ENCODE measurements at places on chromosomes 12 and 14. TPM values are rescaled to one million over a fixed set of nuclear protein-coding genes. Genes with fewer than 3 reads are reported as not detected.

The LGMN gene
- 72.2 TPM for total RNA-seq

The MFAP5 gene
- 40.2 TPM for total RNA-seq

The RFLNA gene
- 1.0 TPM for total RNA-seq

The TUNAR gene
- not detected for total RNA-seq

The SLC2A3 gene
- 75.2 TPM for total RNA-seq

The RNU6-8 gene
- total RNA-seq = not detected

The ERO1A gene
- 43.9 TPM for total RNA-seq

The GPR137C gene
- total RNA-seq = 2.6 TPM

The PEBP1 gene
- total RNA-seq = 153 TPM

DNA sequence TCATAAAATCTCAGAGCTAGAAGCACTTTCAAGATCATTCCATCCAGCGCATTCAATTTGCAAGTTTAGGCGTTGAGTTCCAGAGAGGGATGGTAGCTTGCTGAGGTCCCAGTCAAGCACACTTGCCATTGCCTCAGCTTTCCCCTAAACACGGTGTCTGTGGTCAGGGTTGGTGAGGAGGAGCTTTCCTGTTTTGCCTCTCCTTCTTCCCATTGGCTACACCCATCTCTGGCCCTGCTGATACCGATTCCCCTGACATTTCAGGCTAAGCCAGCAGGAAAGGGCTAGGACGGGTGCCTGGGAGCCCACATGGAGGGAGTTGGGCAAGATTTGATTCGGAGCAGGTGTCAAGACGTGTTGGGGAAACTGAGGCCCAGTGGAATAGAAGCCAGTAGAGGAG lies 9.1 kb downstream of the NFATC4 start:
- H3K27ac ChIP-seq = no peak overlapping the region
- peaks cover 21% of the 10 kb centered on the region for H3K36me3 ChIP-seq
- H3K4me1 ChIP-seq = peaks cover 9% of the 10 kb centered on the region
- H3K4me3 ChIP-seq = no peak overlapping the region

- H3K4me3 ChIP-seq = no peak overlapping the region
- no peak overlapping the region for H3K27ac ChIP-seq
- H3K36me3 ChIP-seq = no peaks in the 10 kb centered on the region
Observed at GRCh38 chr14:70152704-70153103, 36.0 kb downstream of the SLC8A3 start.

GRCh38 chr12:42130672-42131402 lies 13.8 kb downstream of the GXYLT1 start:
- no peak for DNase-seq
- H3K27ac ChIP-seq = peak overlapping the region; percentile 81
- H3K27me3 ChIP-seq = no peaks in the 10 kb centered on the region
- no peaks in the 10 kb centered on the region for H3K36me3 ChIP-seq

DNA sequence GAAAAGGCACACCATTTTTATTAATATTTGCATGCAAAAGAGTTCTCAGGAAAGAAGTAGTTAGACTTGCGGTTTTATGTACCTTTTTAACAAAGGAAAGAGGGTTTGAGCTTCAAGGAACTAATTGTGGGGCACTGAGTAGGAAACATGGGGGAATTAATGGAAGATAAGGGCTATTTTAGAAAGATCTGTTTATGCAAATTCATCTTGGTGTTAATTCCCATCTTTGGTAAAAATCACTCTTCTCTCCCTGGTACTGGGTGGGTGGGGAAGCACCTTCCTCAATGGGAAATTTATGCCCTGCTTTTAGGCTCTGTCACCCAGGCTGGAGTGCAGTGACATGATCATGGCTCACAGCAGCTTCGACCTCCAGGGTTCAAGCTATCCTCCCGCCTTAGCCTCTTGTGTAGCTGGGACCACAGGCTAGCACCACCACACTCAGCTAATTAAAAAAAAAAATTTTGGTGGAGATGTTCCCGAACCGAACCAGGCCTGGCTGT lies 30.1 kb upstream of the RESF1 start:
- no peak overlapping the region for H3K4me3 ChIP-seq
- H3K27ac ChIP-seq = no peak overlapping the region
- no peak for DNase-seq
- peaks cover 6% of the 10 kb centered on the region for H3K4me1 ChIP-seq
- no peaks in the 10 kb centered on the region for H3K36me3 ChIP-seq

- H3K27me3 ChIP-seq = no peaks in the 10 kb centered on the region
- DNase-seq = no peak
- peaks cover 3% of the 10 kb centered on the region for H3K4me1 ChIP-seq
- no peak overlapping the region for H3K27ac ChIP-seq
Observed at GRCh38 chr12:113820309-113820708, 145.8 kb downstream of the RBM19 start.

DNA sequence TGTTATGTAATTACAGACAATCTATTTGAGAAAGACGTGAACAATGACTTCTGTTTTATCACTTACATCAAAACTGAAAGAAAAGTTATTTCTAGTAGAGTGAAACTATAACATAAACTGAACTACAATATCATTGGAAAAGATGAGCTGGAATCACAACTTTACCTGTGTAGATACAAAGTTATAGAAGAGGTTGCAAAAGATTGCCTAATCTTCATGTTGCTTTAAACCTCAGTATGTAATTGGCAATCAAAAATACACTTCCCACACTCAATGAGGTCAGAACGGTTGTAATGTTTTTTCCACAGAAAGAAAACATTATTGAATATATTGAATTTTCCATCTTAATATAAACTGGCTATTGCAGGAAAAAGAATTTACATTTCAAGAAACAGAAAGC lies 37.7 kb upstream of the GXYLT1 start:
- no peak overlapping the region for H3K4me3 ChIP-seq
- H3K36me3 ChIP-seq = peaks cover 8% of the 10 kb centered on the region
- H3K4me1 ChIP-seq = peaks cover 2% of the 10 kb centered on the region
- H3K27ac ChIP-seq = no peak overlapping the region
- DNase-seq = no peak
- H3K27me3 ChIP-seq = no peaks in the 10 kb centered on the region

DNA sequence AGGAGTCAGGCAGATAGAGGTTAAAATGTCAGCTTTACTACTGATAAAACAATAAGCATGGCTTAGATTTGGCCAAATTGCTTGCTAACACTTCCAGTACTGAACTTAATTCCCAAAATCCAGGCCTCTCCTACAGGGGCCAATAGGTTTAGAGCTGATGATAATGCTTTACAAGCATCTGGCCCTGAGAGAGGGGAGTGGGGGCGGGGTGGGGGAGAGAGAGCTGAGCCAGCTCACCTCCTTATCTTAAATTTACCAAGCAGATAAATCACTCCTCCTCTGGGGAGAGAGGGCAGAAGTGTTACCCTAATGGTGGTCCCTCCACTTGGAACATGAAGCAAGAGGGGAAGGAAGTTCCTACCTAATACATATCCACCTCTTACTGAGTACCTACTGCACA lies 182.2 kb upstream of the CRY1 start:
- H3K4me3 ChIP-seq = no peak overlapping the region
- no peak for DNase-seq
- no peak overlapping the region for H3K27ac ChIP-seq
- peaks cover 5% of the 10 kb centered on the region for H3K27me3 ChIP-seq
- no peaks in the 10 kb centered on the region for H3K4me1 ChIP-seq

DNA sequence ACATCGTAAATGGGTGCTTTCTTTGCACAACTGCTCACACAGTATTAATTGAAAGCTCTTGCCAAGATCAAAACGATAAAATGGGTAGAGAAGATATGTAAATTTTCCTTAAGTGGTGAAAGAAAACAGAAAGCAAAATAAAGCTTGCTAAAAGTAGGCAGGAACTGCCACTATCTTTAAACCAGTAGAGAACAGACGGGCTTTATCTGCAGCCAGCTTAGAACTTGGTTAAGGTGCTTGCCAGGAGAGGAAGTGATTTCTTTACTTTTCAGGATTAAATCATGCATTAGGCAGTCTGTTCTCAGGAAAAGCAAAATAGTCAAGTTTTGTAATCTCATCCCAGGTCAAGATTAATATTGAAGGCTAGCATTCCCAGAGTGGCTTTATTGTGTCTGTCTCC lies 56.9 kb upstream of the CCDC175 start:
- H3K4me3 ChIP-seq = no peak overlapping the region
- no peak for DNase-seq
- no peaks in the 10 kb centered on the region for H3K36me3 ChIP-seq
- no peak overlapping the region for H3K27ac ChIP-seq
- peaks cover 7% of the 10 kb centered on the region for H3K4me1 ChIP-seq
- H3K27me3 ChIP-seq = peaks cover 38% of the 10 kb centered on the region

DNA sequence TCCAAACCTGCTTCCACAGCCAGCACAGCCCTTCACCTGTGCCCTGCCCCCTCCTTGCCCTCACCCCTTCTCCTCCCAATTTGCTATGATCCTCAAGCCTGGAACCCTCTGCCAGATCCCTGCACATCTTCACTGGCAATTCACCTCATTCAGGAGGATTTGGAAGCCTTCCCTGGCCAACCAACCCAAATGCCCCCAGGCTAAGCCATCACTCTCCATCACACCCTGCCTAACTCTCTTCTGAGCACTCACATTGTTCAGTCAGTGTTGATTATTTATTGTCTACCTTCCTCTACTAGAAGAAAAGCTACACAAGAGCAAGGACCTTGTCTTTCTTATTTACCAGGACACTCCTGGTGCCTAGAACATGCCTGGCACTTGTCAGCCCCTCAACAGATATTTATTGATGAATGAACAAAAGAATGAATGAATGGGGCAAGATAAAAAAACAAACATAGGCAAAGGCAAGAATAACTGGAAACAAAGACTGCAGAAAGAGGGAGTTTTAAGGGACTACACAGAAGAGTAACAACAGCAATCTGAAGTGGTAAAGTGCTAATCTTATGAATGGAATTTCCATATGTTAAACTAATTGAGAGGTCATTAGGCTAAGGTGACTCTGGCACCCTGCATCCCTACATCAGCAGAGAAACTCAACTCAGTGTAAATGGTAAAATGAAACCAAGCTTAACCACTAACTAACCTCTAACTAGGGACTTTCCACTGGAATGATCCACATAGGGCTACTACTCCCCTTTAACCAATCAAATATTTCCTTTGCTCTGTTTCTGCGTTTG lies 33.4 kb downstream of the TMTC1 start:
- no peaks in the 10 kb centered on the region for H3K4me1 ChIP-seq
- H3K36me3 ChIP-seq = peaks cover 26% of the 10 kb centered on the region
- H3K4me3 ChIP-seq = no peak overlapping the region
- H3K27ac ChIP-seq = no peak overlapping the region
- no peak for DNase-seq
- H3K27me3 ChIP-seq = no peaks in the 10 kb centered on the region

DNA sequence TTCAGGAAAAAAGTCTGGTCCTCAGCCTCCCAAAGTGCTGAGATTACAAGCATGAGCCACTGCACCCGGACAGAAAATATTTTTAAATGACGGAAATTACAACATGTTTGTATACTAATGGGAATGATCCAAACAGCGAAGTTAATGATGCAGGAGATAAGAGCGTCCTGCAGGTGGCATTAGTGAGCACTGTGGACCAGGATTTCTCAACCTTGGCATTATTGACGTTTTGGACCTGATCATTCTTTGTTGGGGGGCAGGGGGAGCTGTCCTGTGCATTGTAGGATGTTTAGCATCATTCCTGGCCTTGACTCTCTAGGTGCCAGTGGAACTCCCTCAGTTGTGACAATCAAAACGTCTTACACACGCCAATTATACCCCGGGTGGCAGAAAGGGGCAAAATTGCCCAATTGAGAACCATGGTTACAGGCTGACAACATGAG lies 34.1 kb downstream of the SCFD1 start:
- H3K36me3 ChIP-seq = peaks cover 22% of the 10 kb centered on the region
- no peak overlapping the region for H3K27ac ChIP-seq
- no peaks in the 10 kb centered on the region for H3K27me3 ChIP-seq
- no peaks in the 10 kb centered on the region for H3K4me1 ChIP-seq
- no peak overlapping the region for H3K4me3 ChIP-seq

- H3K27me3 ChIP-seq = no peaks in the 10 kb centered on the region
- H3K4me1 ChIP-seq = peaks cover 7% of the 10 kb centered on the region
- DNase-seq = no peak
- H3K27ac ChIP-seq = no peak overlapping the region
- no peaks in the 10 kb centered on the region for H3K36me3 ChIP-seq
- H3K4me3 ChIP-seq = no peak overlapping the region
Observed at GRCh38 chr14:70995671-70996070, 88.4 kb downstream of the PCNX1 start.

- peaks cover 10% of the 10 kb centered on the region for H3K27me3 ChIP-seq
- no peak overlapping the region for H3K4me3 ChIP-seq
- DNase-seq = no peak
- H3K4me1 ChIP-seq = no peaks in the 10 kb centered on the region
- H3K27ac ChIP-seq = no peak overlapping the region
Observed at GRCh38 chr12:112788205-112788604, 3.3 kb upstream of the RPH3A start.

DNA sequence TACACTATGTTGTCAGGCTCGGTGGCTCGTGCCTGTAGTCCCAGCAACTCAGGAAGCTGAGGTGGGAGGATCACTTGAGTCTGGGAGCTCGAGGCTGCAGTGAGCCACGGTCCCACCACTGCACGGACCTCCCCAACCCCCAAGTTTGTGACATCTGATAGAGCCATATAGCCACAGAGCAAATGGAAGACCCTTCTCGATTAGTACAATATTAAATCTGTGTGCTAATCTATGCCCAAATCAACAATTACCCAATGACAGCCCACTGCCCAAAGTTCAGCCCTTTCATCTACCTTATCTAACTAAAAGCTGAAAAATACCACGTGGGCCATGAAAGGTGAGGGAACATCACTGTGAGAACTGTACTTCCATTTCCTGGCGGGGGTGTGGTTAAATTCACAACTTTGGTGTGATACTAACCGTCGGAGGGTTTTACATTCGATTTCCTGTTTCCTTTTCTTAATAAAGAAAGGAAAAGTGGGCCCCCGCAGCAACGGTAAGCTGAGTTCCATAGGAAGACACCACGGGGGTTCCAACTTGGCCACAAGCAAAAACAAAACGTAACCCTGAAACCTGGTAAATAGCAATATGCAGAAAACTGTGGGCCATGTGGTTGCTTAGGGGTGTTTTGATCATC lies 31.2 kb upstream of the FOS start:
- peak; percentile 32 for DNase-seq
- H3K4me1 ChIP-seq = peaks cover 6% of the 10 kb centered on the region
- H3K27ac ChIP-seq = no peak overlapping the region
- H3K36me3 ChIP-seq = no peaks in the 10 kb centered on the region

DNA sequence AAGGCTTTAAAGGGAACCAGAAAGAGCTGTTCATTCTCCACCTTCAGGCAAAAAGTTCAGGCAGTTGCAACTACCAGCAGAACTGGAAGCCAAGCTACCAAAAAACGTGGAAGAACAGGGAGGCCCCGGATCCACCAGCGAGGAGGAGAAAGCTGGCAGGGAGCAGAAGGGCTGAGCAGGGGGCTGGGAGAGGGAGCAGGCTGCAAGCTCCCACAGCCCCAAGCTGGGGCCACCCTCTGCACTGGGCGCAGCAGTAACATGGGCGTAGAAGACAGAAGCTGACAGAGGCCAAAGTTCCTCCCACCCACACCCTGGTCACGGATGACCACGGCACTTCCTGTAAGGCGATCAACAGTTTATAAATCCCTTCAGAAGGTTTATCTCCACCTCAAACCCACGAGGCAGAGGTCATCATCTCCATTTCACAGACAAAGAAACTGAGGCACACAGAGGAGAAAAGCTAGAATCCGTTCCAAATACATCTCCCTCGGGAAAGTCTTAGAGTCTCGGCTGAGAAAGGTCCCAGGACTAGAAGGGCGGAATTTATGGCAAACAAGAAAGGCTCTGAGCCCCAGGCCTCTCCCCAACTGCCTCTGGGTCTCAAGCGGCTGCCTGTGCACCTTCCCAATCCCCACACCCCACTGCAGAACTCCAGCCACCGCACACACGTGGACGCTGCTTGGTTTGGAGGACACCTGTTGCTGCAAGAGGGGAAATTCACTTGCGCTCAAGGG lies 1.8 kb downstream of the CCDC85C start:
- no peak overlapping the region for H3K27ac ChIP-seq
- peaks cover 24% of the 10 kb centered on the region for H3K4me1 ChIP-seq
- H3K36me3 ChIP-seq = no peaks in the 10 kb centered on the region
- H3K4me3 ChIP-seq = peak overlapping the region; percentile 46
